ENCODE measurements at places on chromosomes 5 and 9.

DNA sequence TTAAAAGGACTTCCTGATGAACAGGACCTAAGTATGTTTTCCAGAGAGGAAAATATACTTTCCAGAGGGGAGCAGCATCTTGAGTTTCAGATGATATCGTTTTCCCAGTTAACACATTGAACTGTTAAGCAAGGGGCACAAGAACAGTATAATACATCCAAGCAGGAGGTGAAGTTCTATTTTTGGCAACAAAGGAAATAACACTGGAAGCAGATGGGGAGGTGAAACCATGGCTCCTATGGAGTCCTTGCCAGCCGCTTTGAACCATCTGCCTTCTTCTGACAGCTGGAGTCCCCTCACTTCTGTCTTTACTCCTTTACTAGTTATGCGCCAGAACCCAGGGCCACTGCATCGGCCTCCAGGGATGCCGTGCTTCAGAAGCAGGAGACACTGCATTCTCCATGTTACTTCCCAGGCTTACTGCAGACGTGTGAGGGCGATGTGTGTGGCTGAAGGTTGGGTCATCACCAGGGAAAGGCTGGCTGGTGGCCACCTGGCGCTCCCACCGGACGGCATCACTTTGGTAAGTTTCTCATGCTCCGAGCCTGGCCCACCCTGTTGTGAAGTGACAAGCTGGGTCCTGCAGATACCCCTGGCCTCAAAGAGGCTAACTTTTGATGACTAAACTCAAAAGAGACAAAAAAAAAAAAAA lies 77.8 kb downstream of the TTLL11 start:
- no peak for DNase-seq

DNA sequence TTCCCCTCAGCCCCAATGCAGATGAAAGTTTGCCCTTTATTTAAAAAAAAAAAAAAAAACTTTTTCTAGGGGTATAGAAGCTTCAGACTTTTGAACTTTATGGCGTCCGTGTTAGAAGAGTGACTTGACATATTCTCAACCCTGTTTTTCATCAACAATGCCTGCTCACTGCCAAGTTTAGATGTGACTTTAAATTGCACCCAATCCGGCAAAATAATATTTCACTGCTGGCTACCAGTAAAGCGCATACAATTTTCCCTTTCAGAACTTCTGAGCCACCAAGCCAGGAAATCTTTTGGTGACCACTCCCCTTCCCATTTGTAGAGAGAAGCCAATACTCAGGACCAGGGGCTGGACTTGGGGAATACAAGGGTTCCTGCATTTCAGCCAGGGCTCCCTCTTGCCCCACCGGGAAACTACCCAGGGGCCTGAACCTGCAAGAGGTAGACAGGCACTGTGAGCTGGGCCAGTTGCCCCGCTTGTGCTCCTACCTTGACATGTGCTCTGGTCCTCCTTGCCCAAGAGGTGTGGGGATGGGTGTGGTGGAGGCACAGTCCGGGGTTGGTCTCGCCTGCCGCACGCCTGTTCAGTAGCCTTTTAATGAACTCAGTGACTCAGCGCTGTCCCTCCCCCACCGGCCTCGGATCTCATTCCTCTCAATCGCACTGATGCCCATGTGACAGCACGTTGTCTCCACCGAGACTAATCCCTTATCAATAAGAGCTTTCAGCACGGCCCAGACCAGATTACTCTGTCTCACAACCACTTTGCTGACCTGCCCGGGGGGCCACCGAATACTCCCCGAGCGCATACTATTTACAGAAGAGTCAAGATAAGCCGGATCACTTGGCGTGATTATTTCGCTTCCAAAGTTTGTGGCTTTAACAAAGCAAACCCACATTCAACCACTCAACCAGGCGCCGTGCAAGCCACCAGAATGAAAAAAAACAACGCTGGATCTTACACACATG lies 226.4 kb downstream of the DCP2 start:
- no peak for DNase-seq

- no peak for DNase-seq
These were observed 31.2 kb downstream of the AMBP start for GRCh38 chr9:114046875-114047274.

GRCh38 chr5:171852255-171852681 lies 66.7 kb downstream of the SMIM23 start:
- DNase-seq = no peak

- no peak for DNase-seq
These were observed 116.7 kb upstream of the NEK6 start for GRCh38 chr9:124140941-124141568.

GRCh38 chr5:111583758-111584203 lies 71.4 kb upstream of the STARD4 start:
- DNase-seq = peak; percentile 20

GRCh38 chr9:16154521-16155078 lies 601.8 kb downstream of the CCDC171 start:
- no peak for DNase-seq

GRCh38 chr9:112863746-112864145 lies 26.9 kb downstream of the SLC46A2 start:
- DNase-seq = no peak

DNA sequence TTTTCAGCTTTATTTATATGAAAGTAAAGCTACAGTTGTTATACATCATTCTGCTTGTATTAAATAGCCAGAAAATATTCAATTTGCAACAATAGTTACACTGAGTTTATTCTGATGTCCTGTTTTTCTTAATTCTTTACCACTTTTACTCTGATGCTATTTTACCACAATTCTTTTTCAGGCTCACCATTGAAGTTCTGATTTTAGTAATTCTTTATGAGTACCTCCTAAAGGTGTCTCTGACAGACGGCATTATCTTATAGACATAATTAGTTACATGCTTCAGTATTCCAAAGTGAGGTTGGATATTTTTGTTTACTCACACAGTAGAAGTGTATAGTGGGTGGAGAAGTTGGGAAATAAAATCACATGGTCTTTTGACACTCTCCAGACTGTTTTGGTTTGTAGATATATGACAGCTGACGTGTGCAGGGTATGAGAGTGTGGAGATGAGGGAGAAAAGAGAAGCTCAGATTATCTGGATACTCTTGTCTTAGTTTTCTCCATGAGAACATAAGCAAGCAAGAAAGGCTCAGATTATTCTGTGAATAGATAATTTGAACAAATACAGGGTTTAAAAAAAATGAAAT lies 97.4 kb downstream of the FBXO4 start:
- DNase-seq = no peak

DNA sequence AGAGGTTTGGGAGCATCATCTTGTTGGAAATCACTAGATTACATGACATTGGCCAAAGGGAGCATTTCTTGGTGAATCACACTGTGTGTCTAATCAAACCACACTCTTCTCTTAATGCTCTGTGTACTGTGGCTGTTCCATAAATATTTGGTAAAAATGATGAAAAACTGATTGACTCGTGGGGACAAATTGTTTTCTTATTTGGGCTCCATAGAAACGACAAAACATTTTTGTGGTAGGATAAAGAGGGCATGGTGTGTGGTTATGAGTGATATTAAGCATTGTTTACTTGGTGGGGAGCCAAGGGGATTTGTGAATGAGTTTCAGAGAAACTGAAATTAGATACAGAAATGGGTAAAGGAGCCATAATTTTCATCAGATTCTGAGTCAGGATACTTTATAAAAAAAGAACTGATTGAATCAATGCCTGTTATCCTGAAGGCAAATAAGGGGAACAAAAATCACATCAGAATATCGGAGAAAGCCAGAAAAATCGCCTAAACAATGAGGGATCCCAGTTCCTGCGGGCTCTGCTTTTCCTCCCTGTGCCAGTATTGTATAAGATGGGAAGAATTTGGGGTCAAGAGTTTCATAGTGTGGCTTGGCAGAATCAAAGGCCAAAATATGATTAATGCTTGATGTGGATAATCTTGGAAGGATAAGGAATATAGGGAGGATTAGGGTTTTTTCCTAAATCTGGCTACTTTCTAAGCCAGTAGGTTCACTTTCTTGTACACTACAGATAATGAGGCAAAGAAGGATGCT lies 33.3 kb downstream of the FBXL7 start:
- DNase-seq = peak; percentile 56

DNA sequence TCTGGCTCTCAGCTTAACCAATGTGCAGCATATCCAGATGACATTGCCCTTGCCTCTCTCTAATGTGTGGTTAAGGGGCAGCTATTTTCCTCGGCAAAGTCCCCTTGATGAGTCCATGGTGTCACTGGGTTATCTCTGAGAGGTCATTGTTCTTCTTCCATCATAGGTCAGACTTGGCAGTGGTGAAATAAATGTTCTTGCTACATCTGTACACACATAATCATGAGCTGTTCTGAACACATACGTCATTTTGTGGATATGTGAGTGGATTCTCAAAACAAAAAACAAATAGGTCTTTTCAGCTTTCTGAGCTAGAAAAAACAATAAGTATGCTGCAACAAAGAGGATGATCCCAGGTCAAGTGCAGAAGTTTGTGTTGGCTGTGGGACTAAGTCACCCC lies 134.7 kb upstream of the PTPN3 start:
- no peak for DNase-seq

DNA sequence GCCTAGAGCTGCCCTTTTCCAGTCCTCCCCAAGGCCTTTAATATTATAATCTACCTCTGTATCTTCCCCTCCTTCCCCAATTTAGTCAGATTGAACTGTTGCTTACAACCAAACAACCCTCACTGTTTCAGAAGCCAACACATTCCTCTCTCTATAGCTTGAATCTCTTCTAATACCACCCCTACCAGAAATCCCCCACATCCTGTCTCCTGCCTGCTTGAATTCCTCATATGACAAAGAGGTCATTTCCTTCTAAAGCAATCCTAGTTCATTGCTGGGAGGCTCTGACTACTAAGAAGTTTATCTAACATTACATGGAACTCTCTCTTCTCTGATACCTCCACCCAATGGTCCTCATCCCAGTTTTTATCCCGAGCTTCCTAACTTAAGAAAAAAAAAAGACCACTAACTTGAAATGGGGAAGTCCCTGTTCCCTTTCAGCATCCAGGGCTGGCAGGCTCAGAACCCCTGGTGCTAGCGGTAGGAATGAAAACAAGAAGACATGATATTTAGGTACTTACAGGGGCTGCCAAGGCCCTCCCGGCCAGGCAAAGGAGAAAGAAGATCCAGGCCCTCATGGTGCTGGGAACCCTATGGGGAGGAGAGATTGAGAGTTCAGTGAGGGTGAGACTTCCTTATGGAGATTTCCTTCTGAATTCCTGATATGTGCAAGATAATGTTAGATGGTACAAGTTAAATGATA lies 11.0 kb downstream of the SPARC start:
- DNase-seq = peak; percentile 79

- no peak for DNase-seq
These were observed 31.7 kb downstream of the BRINP1 start for GRCh38 chr9:119337573-119337972.

DNA sequence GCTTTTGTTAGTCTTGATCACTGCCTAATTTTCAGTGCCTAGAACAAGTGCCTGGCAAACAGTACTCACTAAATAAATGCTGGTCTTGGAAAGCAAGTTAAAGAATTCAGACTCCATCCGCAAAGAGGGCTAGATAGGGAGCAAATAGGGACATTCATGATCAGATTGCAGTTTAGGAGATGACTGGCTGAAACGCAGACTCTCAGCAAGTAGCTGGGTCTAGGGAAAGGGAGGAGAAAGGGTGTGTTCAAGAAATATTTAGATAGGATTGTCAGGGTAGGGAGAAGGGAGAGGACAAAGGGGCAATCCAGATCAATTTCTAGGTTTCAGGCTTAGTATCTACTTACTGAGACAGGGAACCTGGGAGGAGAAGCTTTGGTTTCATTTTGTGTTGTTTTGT lies 108.4 kb downstream of the ESM1 start:
- DNase-seq = no peak

DNA sequence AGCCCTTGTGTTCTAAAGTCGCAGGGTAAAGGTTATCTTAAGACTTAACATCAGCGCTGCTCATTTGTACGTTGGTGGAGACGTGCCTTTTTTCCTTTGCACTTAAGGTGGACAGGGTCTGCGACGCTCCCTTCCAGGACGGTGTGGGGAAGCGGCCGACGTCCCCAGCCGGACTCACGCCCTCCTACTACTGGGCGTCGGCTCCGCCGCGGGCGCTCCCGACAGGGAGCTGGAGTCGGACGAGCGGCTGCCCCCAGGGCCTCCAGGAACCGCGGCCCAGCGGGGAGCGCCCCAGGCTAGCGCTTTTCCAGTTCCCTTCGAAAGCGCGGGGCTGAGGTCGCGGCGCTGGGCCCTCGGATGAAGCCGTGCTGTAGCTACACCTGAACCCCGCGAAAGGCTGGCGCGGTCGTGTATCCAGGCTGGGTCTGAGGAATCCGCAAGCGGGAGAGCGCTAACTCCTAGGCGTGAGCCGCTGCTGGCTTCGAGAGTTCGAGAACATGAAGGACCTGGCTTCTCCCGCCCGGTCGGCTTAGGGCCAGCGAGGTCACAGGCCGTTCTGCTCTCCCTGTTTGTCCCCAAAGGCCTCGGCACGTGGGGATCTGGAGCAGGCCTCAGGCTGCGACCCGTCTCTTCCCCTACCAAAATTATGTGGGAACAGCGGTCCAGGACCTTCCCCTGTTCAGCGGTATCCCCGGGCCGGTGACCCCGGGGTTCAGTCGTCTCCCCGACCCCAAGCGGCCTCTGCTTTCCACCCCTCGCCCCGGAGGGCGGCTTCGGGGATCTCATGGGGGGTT lies 3.8 kb upstream of the DMRT3 start:
- no peak for DNase-seq

GRCh38 chr9:5608298-5609225 lies 20.3 kb upstream of the RIC1 start:
- DNase-seq = no peak

- DNase-seq = peak; percentile 4
These were observed 41.9 kb downstream of the GPBP1 start for GRCh38 chr5:57215629-57216195.

- DNase-seq = peak; percentile 64
These were observed 86.9 kb downstream of the NUDT12 start for GRCh38 chr5:103475629-103476240.

DNA sequence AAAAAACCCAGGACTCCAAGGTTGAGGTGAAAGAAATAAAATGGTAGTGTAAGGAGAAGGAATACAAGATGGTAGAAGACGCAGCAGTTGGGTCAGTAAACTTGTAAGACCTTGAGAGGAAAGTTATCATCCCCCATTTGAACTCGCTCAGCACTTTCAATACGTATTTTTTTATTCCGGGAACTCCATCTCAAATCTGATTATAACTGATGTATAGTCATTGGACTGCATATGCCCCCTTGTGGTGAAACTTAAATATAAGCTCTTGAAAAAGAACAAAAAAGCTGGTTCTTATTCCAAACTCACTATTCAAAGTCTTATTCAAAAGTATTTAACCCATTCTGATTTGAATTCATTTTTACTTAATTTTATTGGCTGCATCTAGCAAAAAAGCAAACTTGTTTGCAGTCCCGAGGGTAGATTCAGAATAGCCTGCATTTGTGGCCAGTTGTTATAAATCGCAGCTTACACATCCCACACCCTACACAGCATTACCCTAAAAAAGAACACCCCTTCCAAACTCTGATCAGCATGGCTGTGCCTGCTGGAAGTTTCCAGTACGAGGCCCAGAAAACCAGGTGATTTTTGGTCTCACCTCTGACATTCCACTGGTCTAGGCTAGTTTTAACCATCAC lies 118.0 kb downstream of the ESM1 start:
- peak; percentile 63 for DNase-seq

GRCh38 chr9:72327631-72328030 lies 37.4 kb downstream of the ZFAND5 start:
- no peak for DNase-seq

- no peak for DNase-seq
These were observed 1090.4 kb downstream of the PTPRD start for GRCh38 chr9:9522406-9522805.

Data from fibroblast of skin of back (primary cell).